Keratinocyte (primary cell): ENCODE measurements at places on chromosomes 2 and 18.

- DNase-seq, result no peak
These were observed 53.7 kb downstream of the HS1BP3 start for GRCh38 chr2:20596973-20597859.

DNA sequence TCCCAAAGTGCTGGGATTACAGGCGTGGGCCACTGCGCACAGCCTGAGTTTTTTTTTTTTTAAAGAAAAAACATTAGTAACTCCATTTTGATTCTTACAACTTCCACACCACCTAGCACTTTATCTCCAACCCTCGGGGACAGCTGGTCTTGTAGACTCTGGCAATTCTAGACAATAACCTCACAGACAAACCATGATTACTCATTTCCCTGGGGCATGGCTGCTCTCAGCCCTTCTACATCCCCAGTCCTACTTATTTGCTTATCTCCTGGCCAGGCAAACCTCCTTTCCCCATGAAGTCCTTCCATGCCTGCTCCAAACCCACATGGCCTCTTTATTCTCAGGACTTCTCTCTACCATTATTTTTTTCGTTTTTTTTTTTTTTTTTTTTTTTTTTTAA lies 91.1 kb downstream of the ACTR3 start:
- no peak for DNase-seq

GRCh38 chr2:2501454-2502200 lies 170.6 kb upstream of the MYT1L start:
- DNase-seq, result no peak

DNA sequence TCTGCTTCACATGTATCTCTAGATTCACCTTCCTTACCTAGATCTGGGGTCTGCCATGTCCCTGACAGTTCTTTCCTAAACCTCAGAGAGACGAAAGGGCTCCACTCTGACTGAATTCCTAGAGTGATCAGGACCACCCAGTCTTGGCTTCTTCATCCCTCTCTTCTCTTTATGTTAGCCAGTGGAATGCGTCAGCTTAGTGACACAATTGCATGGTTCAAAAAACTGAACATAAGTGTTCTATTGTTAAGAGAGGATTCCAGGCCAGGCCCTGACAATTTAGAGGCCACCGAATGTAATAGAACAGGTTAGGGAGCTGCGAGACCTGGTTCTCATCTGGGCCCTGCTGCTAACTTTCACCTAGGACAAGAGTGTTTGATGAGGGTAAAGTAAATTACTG lies 10.0 kb downstream of the PRELID3A start:
- no peak for DNase-seq
